ENCODE measurements at places on chromosomes 1 and 21. TPM values are rescaled to one million over a fixed set of nuclear protein-coding genes. Genes with fewer than 3 reads are reported as not detected.

KIF14 gene
- 2.0 TPM for total RNA-seq

CLCA4 gene
- total RNA-seq = not detected

HSPB7 gene
- 0.07 TPM for total RNA-seq

MYCL gene
- total RNA-seq = 8.2 TPM

AMY1B gene
- not detected for total RNA-seq

HAO2 gene
- total RNA-seq = not detected

TRPM2 gene
- 2.9 TPM for total RNA-seq

ATP5PB gene
- 249 TPM for total RNA-seq

FCRL2 gene
- not detected for total RNA-seq

LCE1A gene
- not detected for total RNA-seq

GSTM3 gene
- total RNA-seq = 30.3 TPM

FCN3 gene
- 0.14 TPM for total RNA-seq

CYP4B1 gene
- total RNA-seq = not detected

OR10K2 gene
- total RNA-seq = not detected

NBPF10 gene
- 1.4 TPM for total RNA-seq

CD101 gene
- total RNA-seq = 0.08 TPM

CD1B gene
- not detected for total RNA-seq

MANEAL gene
- 8.7 TPM for total RNA-seq

NCF2 gene
- 86.1 TPM for total RNA-seq

OR10R2 gene
- not detected for total RNA-seq

ACOT11 gene
- total RNA-seq = 2.3 TPM
